ENCODE measurements at places on chromosomes 11 and 22. TPM values are rescaled to one million over a fixed set of nuclear protein-coding genes. Genes with fewer than 3 reads are reported as not detected.

The POLA2 gene
- total RNA-seq: 4.5 TPM

The PKDREJ gene
- 0.34 TPM for total RNA-seq

The SCN4B gene
- 1.5 TPM for total RNA-seq

The FOLR1 gene
- 4.3 TPM for total RNA-seq

The RFPL3 gene
- total RNA-seq: not detected

The SYNGR1 gene
- total RNA-seq: 42.6 TPM

The DDX10 gene
- total RNA-seq: 26.4 TPM

The CHCHD10 gene
- 32.6 TPM for total RNA-seq

The MRGPRX1 gene
- total RNA-seq: not detected

The MOV10L1 gene
- 0.68 TPM for total RNA-seq

The C11orf65 gene
- total RNA-seq: 0.30 TPM

GRCh38 chr22:45077286-45077685, 67.5 kb upstream of the PHF21B start:
- H3K27ac ChIP-seq: no peak overlapping the region
- H3K27me3 ChIP-seq: peaks cover 73% of the 10 kb centered on the region
- H3K4me1 ChIP-seq: peaks cover under 1% of the 10 kb centered on the region
- DNase-seq: no peak
- no peak overlapping the region for H3K4me3 ChIP-seq

DNA sequence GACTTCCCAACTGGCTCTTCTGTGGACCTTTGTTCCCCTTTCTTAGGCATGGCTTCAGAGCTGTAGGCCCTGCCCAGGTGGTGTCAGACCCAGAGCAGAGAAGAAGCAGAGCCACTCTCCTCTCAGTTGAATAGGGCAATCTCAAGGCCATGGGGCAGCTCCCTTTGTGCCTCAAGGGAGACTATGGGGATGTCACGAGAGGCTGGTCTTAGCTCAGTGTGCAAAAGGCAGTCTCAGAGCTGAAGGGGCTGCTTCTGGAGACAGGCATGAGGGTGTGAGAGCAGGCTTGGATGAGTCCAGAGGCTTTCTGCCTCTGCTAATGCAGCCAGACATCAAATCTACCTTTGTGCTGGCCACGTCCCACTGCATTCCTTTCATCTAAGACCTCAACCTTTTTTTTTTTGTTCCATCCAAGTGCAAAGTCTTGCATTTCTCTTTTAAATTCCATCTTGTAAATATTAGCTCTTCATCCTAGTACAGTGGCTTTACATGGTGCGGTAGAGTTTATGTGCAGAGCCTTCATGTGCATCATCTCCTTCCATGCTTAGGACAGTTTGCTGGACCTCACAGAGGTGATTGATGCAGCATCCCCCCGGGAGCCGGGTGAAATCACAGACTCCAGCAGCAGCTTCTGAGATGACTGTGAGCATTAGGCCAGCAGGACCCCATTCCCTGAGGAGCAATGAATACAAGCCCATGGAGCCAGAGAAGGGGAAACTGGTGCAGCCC, 34.2 kb upstream of the FCHSD2 start:
- no peaks in the 10 kb centered on the region for H3K27me3 ChIP-seq
- no peak for DNase-seq
- no peaks in the 10 kb centered on the region for H3K36me3 ChIP-seq
- no peak overlapping the region for H3K4me3 ChIP-seq
- peaks cover 28% of the 10 kb centered on the region for H3K4me1 ChIP-seq

- H3K4me3 ChIP-seq: no peak overlapping the region
- no peaks in the 10 kb centered on the region for H3K36me3 ChIP-seq
- DNase-seq: no peak
- H3K27me3 ChIP-seq: no peaks in the 10 kb centered on the region
- no peak overlapping the region for H3K27ac ChIP-seq
These were observed 70.5 kb downstream of the FEZ1 start for GRCh38 chr11:125425601-125426000.

DNA sequence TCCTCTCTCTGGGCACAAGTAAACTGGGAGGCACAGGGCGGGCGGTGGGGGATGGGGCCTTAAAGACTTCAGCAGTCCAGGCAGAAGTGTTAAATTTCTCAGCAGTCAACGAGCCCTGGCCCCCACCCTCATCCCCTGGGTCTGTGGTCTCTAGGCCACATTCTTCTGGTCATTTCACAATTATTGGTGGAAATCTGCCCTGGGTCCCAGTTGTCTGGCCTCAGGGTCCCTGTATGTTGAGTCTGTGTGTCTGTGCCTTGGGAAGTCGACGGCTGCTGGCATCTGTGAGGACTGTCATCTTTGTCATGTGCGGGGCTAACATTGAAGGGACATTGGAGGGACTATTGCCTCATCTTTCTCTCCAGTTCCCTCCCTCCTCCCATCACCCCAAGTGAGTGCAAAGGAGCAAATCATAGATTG, 1.7 kb downstream of the TSPAN18 start:
- peak; percentile 70 for DNase-seq
- no peak overlapping the region for H3K27ac ChIP-seq
- peaks cover 13% of the 10 kb centered on the region for H3K27me3 ChIP-seq

GRCh38 chr11:119683783-119684182, 45.2 kb downstream of the NECTIN1 start:
- peak overlapping the region; percentile 87 for H3K27ac ChIP-seq
- no peak overlapping the region for H3K4me3 ChIP-seq
- H3K4me1 ChIP-seq: peaks cover 90% of the 10 kb centered on the region
- no peaks in the 10 kb centered on the region for H3K36me3 ChIP-seq
- DNase-seq: no peak

DNA sequence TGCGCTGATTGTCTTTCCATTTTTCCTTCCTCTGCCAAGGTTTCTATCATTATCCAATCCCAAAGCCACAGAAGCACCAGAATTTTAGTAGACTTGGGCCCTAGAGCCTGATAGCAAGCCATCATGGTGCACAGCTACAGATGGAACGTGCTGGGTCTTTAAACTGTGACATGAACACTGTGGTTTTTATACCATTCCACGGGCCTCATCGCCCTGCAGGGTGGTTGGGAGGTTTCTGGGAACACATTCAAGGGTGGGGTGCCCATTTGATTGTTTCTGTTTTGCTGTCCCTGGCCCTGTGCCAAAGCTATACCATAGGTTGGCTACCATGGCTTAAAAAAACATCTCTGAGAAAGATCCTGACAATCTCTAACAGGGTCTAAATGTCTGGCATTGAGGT, 151.9 kb downstream of the CACNA1I start:
- H3K27me3 ChIP-seq: peaks cover 7% of the 10 kb centered on the region
- no peak for DNase-seq
- H3K4me1 ChIP-seq: peaks cover 21% of the 10 kb centered on the region
- no peak overlapping the region for H3K4me3 ChIP-seq
- no peaks in the 10 kb centered on the region for H3K36me3 ChIP-seq
- no peak overlapping the region for H3K27ac ChIP-seq

- H3K4me3 ChIP-seq: no peak overlapping the region
- no peak overlapping the region for H3K27ac ChIP-seq
- no peaks in the 10 kb centered on the region for H3K4me1 ChIP-seq
- no peaks in the 10 kb centered on the region for H3K27me3 ChIP-seq
These were observed 8.6 kb upstream of the CRYBB2 start for GRCh38 chr22:25210793-25211192.

GRCh38 chr11:95147364-95147905, 57.8 kb downstream of the ENDOD1 start:
- no peaks in the 10 kb centered on the region for H3K36me3 ChIP-seq
- H3K4me1 ChIP-seq: peaks cover 48% of the 10 kb centered on the region
- H3K4me3 ChIP-seq: no peak overlapping the region
- no peaks in the 10 kb centered on the region for H3K27me3 ChIP-seq
- peak overlapping the region; percentile 36 for H3K27ac ChIP-seq

DNA sequence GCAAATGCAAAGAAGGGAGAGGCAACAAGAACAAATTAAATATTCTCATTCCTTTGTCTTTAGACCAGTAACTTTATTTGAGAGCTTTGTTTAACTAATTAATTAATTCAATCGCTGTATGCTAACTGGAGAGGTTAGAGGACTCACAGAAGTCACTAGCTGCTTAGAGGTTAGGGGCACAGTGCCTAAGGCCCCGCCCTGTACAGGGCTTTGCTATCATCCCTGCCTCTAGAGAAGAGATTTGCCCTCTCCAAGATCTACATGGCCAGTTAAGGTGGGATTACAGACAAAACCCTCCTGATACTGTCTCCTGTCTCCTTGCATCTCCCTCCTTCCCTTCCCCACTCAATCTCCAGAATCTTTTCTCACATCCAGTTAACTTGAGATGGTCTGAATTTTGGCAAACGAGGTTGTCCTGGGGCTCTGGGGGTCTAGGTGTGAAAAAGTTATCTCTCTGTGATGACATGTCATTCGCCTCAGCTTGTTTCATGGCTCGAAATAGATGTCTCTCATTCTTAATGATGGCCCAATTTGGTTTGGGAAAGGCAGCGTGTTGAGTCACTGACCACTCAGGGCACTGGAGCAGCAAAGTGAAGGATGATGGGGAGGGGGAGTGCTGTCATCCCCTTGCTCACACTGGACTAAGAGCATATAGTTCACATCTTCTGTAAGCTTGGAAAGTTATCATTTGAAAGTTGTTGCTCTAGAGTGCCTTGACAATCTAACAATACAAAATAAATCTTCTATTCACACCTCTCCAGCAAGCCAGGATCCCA, 190.9 kb downstream of the KIRREL3 start:
- H3K27me3 ChIP-seq: peaks cover 2% of the 10 kb centered on the region
- H3K27ac ChIP-seq: no peak overlapping the region
- H3K4me3 ChIP-seq: no peak overlapping the region
- H3K4me1 ChIP-seq: no peaks in the 10 kb centered on the region
- no peak for DNase-seq
- H3K36me3 ChIP-seq: no peaks in the 10 kb centered on the region

DNA sequence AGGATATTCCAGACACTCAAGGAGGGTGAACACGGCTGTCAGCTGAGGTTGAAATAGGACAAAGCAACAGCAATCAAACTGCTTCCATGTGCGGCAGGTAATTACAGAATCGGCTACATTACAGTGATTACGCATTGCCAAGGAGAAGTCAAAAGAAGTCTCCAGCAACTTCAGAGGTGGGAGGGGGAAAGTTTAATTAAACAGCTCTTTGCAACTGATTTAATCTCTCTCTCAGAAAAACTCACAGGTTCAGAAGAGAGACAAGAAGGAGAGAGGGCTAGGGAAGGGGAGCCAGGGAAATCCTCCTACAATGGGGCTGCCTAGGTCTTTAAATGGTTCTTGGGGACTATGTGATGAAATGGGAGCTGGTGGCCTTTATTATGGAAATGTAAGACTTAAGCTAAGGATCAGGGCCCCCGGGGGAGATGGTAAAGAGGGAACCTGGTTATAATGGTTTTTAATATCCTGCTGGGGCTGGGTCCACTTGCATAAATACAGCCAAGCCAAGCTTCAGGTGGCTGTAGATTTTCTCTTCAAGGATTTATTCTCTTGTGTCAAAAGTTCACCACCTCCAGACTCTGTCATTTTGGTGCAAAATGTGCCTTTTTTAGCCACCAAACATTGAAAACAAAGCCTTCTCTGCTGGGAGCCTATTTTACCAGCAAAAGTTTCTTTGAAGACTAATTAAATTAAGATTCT, 354.7 kb upstream of the NARS2 start:
- no peak overlapping the region for H3K27ac ChIP-seq
- H3K27me3 ChIP-seq: peaks cover 3% of the 10 kb centered on the region
- no peaks in the 10 kb centered on the region for H3K36me3 ChIP-seq
- H3K4me3 ChIP-seq: no peak overlapping the region

DNA sequence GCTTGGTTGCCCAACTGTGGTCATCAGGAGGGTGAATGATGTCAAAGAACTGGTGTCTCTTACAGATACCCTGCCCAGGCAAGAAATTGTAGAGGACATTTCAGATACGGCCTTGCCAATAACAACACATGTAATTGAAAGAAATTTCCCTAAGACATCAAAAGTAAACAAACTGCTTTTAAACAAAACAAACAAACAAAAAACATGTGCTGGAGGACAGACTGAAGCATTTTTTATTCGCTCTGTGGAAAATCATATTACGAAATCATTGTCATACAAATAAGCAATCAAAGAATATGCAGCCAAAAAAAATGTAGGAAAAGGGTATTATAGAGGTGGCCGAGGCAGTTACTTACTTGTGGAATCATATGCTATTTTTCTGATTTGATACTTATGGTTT, 52.1 kb upstream of the MYEOV start:
- no peak overlapping the region for H3K27ac ChIP-seq
- H3K36me3 ChIP-seq: no peaks in the 10 kb centered on the region
- DNase-seq: no peak
- H3K27me3 ChIP-seq: no peaks in the 10 kb centered on the region

GRCh38 chr11:12189543-12190235, 79.3 kb downstream of the MICAL2 start:
- H3K4me1 ChIP-seq: peaks cover 31% of the 10 kb centered on the region
- peak overlapping the region; percentile 50 for H3K27ac ChIP-seq

DNA sequence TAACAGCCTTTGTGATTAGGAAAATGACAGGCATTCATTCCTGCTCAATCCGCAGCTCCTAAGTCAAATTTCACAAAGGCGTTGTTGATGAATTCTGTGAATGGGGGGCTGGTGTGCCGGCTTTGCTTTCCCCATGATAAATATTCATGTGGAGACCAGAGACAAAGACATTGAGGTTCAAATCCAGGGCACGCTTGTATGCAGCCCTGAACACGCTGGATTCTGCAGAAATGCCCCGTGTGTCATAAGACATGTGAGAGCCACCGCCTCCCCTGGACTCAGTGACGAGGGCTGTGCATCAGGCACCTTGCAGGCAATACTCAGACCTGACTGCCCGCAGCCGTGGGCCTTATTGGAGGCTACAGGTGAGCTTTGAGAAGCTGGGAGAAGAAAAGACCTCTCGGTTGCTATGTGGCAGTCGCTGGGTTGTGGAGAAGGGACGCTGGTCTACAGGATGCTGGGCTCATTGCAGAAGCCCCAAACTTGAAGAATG, 906.2 kb downstream of the BRD1 start:
- H3K4me1 ChIP-seq: peaks cover 5% of the 10 kb centered on the region
- H3K27ac ChIP-seq: no peak overlapping the region
- no peaks in the 10 kb centered on the region for H3K36me3 ChIP-seq
- no peak for DNase-seq

DNA sequence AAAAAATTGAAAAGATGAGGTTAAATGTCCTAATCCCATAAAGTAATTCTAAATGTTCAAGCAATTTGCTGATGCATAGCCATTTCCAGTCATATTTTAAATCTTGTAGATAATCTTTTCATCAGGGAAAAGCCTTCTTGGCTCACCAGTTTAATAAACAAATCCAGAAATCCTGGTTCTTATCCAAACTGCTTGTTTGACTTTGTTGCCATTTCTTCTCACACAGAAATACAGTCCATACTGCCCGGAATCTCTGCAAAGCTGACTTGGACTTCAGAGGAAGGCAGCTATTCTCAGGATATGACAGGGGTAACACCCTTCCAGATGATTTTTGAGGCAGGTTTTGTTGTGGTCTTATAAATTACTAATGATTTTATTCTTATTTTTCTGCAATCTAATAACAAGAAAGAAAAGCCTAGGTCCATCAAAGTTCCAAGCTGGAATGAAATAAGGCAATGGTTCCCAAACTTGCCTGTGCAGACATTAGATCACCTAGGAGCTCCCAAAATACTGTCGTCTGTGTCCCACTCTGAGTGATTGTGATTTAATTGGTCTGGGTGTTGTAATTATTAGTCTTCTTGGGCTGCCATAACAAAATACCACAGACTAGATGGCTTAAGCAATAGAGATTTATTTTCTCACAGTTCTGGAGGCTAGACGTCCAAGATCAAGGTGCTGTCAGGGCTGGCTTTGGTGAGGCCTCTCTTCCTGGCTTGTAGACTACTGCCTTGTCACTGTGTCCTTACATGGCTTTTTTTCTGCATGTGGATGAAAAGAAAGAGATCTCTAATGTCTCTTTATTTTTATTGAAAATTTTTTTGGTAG, 55.1 kb upstream of the RCE1 start:
- peaks cover 6% of the 10 kb centered on the region for H3K4me1 ChIP-seq
- no peak for DNase-seq
- no peak overlapping the region for H3K27ac ChIP-seq

Measured in suprapubic skin (tissue), 4 donors.